ENCODE measurements at places on chromosomes 12 and 14.

DNA sequence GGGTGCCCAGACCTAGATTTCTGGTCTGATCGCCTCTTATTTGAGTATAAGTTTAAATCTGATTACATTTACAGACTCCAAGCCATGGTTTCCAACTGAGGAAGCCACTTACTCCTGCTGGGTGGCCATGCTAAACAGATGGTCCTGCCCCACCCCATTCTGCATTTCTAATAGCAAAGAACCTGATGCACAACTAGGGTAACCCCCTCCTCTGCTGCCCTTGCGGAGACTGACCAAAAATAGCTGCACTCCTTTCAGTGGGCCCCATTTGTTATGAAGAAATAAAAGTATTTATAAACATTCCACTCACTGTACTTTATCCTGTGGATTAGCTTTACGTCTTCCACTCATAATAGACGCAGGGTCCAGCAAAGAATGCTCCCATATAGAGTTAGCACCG lies 6.8 kb downstream of the GIT2 start:
- no peak for DNase-seq

GRCh38 chr12:130423991-130424857 lies 86.5 kb downstream of the PIWIL1 start:
- no peak for DNase-seq

DNA sequence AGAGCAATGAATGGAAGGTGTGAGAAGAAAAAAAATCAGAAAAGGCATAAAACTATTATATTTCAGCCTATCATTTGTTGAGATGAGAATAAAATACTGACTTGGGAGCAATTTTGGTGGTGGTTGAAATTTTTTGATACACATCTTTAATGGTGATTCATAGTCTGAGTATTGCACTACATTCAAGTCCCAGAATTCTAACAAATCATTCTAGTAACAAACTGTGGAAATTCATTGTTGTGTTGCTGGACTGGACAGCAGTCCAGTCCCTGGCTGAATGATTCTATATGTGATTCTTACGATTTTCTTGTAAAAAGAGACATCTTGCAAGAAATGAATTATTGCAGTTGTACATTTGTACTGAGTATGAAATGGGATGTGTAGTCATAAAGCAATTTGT lies 268.6 kb downstream of the TRHDE start:
- DNase-seq, result no peak

DNA sequence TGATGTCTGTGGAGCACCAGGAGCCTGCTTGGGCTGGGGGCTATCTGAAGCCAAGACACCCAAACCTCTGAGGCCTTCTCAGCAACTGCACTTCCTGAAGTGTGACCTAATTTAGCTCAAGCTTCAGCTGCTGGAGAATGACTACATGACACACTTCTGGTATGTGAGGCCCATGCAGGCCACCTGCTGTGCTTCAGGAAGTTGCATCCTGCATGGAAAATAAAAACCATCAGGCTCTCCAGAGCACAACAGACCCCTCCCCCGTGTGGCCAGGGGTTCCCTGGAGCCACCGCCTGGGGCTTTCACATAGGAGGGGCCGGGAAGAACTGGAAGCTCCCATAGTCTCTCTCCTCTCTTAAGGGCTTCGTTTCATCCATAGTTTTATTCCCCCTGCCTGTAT lies 217.7 kb downstream of the SLC15A4 start:
- DNase-seq, result no peak

GRCh38 chr14:71729596-71729995 lies 202.6 kb upstream of the RGS6 start:
- no peak for DNase-seq

DNA sequence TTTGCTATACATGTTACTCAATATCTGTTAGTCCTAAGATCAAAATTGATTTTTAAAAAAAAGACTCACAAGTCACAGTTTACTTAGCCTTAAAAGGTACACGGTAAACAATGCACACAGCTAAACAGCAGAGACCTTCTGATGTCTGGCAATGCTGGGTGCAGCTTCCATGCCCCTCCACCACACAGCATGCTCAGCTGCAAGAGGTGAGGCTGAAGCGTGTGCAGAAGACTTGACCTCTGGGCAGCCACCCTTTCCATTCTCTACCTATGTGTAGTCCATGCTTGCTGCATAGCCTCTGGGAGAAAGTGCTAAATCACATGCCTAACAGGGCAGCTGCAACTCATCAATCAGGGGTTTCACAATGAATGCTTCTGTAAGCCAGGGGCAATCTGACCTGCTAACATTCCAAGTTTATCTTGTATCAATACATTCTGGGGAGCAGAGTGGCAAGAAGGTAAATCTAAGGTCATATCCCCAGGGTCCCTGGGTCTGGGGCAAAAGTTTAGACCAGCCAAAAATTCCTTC lies 44.5 kb upstream of the AMN1 start:
- no peak for DNase-seq

DNA sequence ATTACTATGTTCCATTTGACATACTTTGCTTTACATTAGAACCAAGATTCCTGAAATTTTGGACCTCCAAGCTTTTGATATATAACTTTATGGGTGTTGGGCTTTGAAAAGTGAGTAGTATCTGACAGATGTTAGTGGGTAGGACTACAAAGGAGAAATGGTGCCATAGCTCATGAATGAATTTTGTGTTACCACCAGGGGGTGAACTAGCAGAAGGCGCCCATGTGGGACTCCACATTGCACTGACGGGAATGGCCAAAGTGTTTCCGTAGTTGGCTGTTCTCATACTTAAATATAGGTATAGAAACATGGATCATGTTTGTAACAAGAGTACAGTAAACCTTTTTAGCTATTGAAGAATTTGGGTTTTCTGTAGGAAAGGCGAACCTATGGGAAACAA lies 337.5 kb downstream of the FLRT2 start:
- DNase-seq, result no peak

DNA sequence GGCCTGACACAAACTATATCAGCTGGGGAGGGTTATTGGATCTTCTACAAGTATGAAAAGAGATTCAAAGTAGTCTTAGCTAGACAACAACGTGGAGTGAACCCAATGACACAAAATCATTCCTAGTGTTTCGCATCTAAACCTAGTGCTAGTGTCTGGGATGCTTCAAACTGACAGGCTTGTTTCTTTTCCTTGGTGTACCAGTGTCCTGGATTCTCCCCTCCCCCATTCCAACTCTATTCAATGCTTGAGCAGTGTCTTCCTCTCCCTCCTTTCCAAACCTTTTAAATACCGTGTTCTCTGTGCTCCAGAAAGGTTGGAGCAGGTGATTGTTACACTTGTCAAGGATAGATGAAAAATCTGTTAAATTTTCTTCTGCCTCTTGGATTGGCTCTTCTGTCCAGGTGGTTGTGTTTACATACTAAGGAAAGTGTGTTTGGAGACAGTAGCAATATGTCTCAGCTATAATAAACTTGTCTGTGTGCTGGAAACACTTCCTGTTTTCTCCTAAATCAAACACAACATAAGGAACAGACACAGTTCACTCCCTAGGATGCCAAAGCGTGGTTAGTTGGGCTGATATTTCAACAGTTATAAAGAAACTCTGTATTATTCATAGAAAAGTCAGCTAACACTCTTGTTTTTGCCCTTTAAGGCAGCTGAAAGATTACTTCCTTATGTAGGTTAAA lies 14.4 kb upstream of the GUCY2C start:
- DNase-seq, result no peak

DNA sequence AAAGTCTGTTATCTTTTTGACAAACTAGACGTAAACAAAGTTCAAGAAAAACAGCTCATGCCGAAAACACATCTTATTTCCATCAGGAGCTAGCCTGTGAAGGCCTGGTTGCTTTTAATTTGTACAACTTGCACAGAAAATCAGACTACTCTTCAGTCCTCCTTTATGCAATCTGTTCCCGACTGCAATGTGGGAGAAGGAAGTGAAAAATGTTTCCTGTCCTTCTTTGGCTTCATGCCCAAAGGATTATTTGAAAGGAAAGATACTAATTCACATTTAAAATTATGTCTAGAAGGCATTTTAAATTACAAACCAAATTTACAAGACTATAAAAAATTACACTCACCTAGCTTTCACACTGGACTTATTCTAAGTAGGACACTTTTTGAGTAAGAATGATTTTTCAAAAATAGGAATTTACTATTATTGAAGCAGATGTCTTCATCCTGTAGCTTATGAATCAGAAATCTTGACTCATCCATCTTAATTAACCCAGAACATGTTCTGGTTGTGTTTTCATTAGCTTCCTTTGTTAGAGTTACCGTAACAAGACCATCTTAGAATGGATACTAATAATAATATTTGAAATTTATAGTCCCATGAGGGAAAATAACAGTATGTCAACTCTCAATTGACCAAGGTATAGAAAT lies 272.6 kb downstream of the PRKD1 start:
- no peak for DNase-seq

DNA sequence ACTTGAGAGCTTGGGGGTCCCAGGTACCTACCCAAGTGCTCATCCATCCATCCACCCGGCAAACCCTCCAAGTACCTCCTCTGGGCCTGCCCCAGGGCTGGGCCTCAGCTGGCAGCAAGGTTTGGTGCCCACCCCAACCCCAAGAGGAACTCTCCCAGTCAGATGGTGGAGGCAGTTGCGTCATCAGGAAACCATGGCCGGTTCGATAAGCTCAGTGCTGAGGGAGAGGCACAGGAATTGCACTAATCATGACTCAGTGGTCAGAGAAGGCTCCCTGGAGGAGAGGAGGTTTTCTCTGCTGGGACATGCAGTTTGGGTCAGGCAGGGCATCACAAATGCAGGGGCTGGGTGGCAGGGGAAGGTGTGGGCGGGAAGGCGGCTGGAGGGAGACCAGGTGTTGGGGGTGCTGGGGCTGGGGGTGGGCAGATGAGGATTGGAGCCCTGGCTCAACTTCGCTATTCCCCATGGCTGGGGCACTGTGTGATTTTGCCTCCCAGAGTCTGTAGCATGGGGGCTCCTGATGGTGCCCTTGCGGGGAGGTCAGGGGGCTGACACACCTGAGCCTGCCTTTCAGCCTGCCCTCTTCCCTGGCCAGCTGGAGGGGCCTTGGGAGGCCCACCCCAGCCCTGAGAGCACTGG lies 32.2 kb downstream of the SH2B3 start:
- no peak for DNase-seq
